ENCODE measurements at places on chromosomes 16 and 17. TPM values are rescaled to one million over a fixed set of nuclear protein-coding genes. Genes with fewer than 3 reads are reported as not detected.
A peak's percentile ranks its signal among the peaks of the same experiment; 100 is the strongest.

DNA sequence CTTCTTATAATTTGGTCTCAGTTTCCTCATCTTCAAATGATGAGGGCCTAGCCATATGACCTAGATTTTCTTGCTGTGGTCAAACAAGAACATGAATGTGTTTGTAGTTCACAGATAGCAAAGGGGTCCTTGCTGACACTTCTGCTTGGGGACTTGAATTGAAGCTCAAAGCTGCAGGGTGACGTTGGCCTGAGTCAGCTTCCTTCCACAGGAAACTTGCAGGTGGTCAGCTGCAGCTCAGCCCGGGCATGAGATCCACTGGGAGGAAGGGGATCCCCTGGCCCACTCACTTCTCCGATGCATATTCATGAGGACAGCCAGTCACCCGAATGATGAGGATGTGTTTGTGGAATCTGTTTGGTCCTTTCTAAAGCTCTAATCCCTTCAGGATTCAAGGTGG lies 42.6 kb upstream of the AXIN2 start:
- no peak for DNase-seq

DNA sequence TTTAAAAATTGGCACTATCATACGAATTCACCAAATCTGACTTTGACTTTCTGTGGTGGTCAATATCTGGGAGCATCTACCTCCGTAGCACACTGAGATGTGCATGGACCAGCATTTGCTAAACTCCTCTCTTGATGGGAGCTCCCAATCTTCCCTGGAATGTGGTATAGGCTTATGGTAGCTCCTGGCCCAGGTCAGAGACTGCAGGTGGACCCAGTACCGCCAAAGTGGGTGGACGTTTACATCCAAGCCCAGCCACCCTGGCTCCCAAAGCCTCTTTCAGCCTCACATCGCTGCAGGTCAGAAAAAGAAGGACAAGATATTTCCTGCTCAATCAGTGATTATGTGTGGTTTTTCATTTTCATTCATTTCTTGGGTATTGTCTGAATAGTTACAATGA lies 43.1 kb upstream of the NKD1 start:
- DNase-seq = no peak

USP36 gene
- 34.3 TPM for total RNA-seq

DNA sequence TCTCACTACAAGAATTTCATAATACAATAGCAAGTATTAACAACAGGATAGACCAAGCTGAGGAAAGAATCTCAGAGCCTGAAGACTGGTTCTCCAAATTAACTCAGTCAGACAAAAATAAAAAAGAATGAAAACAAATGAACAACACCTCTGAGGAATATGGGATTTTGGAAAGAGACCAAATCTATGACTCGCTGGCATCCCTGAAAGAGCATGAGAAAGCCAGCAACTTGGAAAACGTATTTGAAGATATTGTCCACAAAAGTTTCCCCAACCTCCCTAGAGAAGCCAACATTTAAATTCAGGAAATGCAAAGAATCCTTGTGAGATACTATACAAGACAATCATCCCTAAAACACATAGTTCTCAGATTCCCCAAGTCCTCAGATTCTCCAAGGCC lies 20.9 kb downstream of the NLRP1 start:
- DNase-seq = no peak

DNA sequence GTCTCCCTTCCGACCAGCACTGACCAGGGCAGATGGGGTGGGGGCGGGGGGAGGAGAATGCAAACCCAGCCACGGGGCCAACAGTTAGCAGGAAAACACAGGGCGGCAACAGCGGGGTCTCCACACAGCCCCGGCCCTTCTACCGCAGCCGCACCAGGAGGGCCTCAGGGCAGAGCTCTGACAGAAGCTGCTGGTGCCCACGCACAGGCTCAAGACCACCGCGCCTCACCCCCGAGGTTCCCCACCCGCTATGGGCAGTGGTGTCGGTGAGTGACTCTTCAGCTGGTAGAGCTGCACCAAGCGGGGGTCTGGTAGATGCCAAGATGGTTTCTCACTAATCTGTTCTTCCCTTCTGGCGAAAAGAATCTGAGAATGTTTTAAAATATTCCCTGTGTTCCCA lies 16.1 kb downstream of the HAGH start:
- DNase-seq = no peak

DNA sequence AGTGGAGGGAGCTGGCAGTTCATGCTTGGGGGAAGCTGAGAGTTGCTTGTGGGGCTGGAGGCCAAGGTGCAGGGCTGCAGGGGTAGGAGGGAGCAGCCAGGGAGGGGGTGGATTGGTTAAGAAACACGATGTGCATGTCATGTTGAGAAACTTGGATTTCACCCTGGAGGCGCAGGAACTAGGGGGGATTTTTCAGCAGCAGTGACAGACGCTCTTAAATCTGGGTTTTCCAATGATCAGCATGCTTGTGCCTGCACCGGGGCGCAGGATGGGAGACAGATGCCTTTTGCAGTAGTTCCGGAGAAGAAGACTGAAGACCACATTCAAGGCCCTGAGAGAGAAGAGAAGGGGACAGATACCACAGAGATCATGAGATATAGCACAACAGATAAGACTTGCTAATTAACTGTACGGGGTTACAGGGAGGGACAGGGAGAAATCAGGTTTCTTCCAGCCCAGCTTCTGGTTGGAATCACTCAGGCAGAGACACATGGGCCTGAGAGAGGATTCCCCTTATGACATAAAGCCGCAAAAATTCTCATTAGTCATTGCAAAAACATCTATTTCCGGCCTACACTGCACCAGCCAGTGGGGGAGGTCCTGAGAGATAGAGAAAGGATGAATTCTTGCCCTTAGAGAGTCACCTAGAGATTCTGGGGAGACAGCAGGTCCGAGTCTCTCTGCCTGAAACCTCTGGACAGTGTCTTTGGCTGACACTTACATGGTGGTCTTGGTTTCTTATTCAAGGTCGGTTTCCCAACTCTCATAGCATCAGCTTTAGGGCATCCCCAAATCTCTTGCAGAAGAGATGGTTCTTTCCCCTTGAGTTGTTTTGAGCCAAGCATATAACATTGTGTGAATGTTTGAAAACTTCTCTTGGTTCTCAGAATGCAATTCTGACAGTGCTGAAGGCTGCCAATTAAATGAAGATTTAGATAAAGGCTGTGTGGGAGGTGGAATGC lies 27.1 kb downstream of the CDH13 start:
- peak; percentile 55 for DNase-seq

DNA sequence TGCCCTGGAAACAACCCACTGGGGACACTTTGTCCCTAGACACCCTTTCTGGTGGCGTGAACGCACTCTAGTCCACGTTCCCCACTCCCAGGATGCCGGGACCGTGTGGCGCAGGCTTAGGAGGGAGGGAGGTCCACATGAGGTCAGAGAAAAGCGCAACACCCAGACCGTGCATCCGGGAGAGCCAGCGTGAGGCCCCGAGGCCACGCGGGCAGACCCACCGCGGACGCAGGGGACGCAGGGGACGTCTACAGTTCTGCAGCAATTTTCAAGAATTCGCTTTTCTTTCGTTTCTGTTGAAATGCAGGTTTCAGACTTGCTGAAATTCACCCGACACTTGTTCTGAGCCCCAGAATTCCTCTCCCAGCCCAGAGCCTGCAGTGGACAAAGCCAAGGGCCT lies 4.7 kb downstream of the RFNG start:
- DNase-seq = no peak

DNA sequence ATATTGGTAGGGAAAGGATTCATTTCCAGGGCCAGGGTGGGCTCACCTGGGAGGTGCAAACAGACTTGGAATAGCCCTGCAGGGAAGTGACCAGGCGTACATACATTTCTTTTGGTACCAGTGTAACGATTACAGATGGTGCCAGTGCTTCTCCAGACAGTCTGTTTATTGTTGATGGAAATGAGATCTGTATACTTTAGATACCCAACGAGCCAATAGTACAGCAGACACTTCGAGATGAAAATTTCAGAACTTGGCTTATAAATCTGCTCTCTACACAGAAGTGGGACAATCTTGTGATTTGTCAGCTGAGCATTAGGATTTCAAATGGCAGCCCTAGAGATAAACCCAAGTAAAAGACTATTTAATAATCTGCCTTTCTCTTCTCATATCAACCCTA lies 57.9 kb downstream of the HS3ST2 start:
- DNase-seq = no peak

ICAM2 gene
- 1,319 TPM for total RNA-seq

GRCh38 chr16:81099958-81100357 lies 3.8 kb upstream of the GCSH start:
- no peak for DNase-seq

DNA sequence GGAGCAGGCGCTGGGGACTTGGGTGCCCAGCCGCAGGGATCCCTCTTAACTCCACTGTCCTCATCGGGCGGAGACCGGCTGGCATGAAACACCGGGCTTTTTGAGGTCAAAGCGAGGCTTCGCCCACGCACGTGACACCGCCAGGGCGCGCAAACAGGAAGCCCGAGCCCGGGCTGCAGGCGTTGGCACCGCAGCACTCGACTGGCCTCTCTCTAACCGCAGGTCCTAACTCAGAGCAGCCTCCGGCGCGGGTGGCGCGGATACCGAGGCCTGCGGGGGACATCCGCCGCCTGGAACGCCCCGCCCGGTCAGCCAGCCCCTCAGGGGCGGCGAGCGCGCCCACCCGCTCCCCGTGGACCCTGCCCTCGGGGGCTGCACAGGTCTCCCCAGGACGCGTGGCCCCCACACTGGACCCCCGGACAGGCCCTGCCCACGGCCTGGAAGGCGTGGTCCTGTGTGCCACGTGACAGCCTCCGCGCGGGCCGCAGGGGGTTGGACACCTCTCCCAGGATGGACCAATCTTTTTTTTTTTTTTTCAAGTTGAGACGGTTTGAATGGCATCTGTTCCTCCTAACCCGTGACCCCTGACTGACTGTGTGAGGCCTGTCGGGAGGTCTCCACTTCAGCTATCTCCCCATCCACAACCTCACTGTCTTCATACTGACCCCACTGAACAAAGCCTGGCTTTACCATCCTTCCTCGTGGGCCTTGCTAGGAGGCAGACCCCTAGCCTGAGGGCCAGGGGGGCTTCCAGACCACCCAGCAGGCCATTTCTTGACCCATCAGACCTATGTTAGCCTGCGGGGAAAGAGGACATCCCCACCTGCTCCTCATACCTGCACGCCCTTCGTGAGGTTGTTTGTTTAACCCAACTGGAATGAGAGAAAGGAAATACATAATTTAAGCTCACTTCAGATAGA lies 8.4 kb upstream of the SLC47A2 start:
- DNase-seq = no peak

DNA sequence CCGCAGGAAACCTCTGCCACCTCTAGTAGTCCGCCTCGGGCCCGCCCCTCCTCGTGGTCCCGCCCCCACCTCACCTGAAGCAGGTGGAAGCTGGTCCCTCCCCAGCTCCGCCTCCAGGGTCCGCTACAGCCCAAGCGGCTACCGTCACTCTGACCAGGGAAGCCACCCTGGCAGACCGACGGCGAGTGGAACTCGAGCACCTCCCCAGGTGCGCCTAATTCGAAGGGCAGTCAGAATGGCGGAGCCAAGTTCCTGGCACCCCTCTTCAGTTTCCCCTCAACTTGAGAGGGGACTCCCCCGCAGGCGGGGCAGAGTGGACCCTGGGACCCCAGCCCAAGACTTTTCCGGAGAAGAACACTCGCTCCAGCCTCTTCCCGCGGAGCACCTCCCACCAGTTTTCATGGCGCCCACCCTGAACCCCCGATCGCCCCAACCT lies 507 bp downstream of the FHOD1 start:
- no peak for DNase-seq

DNA sequence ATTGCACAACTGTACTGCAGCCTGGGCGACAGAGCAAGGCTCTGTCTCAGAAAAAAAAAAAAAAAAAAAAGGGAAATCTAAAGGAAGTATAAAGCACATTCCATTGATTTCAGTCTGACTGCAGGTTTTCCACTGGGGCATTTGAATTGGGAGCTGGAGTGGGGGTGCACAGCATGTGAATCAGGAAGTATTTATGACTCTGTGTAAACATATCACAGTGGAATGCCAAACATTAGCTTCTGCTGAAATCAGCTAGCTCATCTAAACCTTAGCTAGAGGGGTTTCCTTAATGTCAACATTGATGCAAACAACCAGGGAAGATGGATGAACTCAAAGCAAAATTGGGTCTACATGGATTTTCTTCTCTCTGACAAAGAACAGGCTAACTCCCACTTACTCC lies 641.0 kb upstream of the EEF2KMT start:
- no peak for DNase-seq

CA4 gene
- 4.0 TPM for total RNA-seq

DNA sequence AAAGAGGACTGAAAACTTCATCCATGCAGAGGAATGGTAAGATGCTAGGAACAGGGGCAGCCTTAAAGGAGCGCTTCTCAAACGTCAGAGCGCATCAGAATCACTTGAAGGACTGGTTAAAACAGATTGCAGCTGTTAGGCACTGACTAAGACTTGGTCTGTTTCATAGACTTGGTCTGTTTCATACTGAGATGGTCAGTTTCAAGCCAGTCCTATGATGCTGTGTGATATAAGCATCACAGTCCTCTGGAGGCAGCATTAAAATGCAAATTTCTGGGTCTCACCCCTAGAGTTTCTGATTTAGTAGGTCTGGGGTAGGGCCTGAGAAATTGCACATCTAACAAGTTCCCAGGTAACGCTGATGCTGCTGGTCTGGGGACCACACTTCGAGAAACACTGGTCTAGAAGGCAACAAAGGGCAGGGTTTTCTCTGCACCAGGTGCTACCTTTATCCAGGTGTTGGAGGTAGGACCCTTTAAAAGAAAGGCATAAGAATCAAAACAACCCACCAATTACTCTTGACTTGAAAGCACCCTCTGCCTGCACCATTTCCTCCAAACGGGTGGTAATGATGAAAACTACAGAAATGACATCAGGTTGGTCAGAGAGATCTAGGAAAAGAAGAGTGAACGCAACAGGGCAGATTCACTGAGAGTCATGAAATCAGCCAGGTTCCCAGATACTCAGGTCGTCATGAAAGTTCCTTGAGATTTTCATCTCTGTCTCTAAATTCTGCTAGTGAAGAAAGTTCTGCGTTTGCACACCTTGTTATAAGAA lies 95.0 kb upstream of the RCVRN start:
- DNase-seq = no peak

GRCh38 chr17:60914078-60914477 lies 236.4 kb downstream of the BCAS3 start:
- no peak for DNase-seq

DNA sequence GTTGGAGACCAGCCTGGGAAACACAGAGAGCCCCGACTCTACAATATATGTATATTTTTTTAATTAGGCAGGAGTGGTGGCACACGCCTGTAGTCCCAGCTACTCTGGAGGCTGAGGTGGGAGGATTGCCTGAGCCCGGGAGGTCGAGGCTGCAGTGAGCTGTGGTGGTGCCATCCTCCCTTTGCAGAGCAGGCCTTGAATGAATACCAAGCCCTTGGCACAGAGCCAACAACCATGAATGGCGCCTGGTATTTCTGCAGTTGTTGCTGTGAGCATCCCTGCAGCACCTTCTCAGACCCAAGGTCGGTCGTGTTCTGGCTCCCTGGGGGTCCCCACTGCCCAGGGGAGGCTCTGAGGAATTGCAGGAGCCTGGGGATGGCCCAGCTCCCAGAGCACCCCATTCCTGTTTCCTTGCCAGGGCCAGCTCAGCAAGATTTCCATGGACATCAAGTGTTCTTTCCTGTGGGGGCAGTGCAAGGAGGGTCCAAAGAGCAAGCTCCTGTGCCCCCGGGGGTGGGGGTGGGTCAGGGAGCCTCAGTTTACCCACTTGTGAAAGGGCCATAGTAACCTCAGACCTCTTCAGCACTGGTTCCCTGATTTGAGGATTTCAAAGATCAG lies 25.6 kb upstream of the RMI2 start:
- no peak for DNase-seq

- DNase-seq = no peak
Observed at GRCh38 chr16:58337090-58337444, 42.2 kb upstream of the PRSS54 start.

- DNase-seq = no peak
Observed at GRCh38 chr17:56393156-56393555, 200.3 kb upstream of the NOG start.

RRAD gene
- 9.3 TPM for total RNA-seq

AOC2 gene
- 2.0 TPM for total RNA-seq
